ENCODE measurements at places on chromosomes 5 and 9.

DNA sequence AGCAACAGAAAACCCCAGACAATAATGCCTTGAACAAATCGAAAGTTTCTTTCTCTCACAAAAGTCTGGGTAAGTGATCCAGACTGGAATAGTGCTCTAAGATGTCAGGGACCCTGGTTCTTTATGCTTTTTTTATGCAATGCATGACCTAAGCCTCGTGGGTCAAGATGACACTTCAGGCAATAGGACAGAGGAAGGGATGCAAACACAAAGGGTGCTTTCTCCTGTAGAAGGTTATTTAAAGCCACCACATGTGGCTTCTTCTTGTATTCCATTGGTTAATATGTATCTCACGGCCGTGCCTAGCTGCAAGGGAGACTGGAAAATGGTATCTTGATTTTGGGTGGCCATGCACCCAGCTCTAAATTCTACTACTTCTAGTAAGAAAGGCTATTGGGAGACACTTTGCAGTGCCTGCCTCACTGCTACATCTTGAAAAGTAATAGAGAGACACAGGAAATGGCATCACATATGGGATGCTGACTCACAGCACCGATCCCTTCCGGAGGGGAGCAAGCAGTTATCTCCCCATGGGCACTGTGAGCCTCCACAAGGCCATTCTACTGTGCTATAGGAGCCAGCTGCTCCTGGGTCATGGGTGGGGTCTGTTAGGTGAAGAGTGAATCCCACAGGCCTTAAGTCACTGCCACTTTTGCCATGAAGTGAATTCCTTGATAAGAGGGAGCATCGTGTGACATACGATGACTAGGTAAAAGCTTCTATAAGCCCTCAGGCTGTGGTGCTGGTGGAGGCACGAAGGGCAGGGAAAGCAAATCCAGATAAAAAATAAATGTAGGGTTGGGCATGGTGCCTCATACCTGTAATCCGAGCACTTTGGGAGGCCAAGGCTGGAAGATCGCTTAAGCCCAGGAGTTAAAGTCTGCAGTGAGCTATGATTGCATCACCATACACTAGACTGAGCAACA is 32.5 kb upstream of the RAB14 start:
- H3K27ac ChIP-seq: no peak overlapping the region
- no peaks in the 10 kb centered on the region for H3K27me3 ChIP-seq

GRCh38 chr9:133534346-133535291 is at the start of gene ADAMTSL2:
Gene ADAMTSL2 (plus strand): TSS chr9:133534704. CDS start chr9:133536713, 2,009 bp downstream.
- peaks cover 7% of the 10 kb centered on the region for H3K27me3 ChIP-seq
- no peak for DNase-seq
- H3K4me1 ChIP-seq: peaks cover 70% of the 10 kb centered on the region
- H3K36me3 ChIP-seq: peaks cover 12% of the 10 kb centered on the region
- H3K27ac ChIP-seq: no peak within 1 kb of the TSS
- peak within 1 kb of the TSS; percentile 29 for H3K4me3 ChIP-seq

GRCh38 chr5:121797681-121798518 is 53.8 kb upstream of the FTMT start:
- H3K4me3 ChIP-seq: no peak overlapping the region
- H3K36me3 ChIP-seq: no peaks in the 10 kb centered on the region

DNA sequence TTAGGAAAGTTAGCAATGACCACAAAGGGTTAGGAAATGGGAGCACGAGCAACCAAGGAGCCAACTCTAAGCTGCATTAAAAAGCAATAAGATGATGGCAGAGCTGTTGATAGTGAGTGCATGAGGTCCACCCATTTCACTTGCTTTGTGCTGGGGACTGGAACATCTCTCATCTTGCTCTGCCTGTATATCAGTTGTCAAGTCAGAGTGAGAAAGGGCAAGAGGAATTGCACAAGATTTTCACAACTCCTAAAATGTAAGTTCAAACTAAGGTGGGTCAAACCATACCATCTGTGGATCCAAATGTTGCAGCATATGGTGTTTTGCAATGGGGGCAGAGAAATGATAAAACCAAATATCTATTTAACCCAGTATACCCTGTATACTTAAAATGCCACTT is 2.8 kb upstream of the ESM1 start:
- no peaks in the 10 kb centered on the region for H3K27me3 ChIP-seq
- no peaks in the 10 kb centered on the region for H3K4me1 ChIP-seq
- H3K27ac ChIP-seq: no peak overlapping the region
- DNase-seq: no peak

DNA sequence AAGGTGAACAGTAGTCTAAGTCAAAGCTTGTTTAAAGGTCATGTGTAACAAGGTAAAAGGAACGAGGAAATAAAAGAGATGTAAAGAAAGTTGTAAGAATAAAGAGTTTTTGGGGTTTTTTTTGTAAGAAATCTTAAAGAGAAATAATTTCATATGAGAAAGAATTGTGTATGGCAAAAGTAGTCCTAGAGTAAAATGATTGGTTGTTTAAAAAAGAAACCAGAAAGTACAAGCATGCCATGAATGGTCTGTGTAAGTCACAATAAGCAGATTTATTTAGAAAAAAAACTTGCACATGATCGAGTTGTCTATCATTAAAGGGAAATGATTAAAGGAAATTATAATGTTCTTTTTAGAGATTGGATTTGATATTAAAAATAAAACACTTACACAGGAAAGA is 172.6 kb upstream of the TUSC1 start:
- H3K27ac ChIP-seq: no peak overlapping the region
- H3K4me1 ChIP-seq: no peaks in the 10 kb centered on the region
- H3K36me3 ChIP-seq: no peaks in the 10 kb centered on the region

- no peak for DNase-seq
- H3K27ac ChIP-seq: no peak overlapping the region
- no peaks in the 10 kb centered on the region for H3K27me3 ChIP-seq
- peaks cover 7% of the 10 kb centered on the region for H3K4me1 ChIP-seq
- no peak overlapping the region for H3K4me3 ChIP-seq
- no peaks in the 10 kb centered on the region for H3K36me3 ChIP-seq
Observed at GRCh38 chr9:95409650-95410426, 92.3 kb upstream of the FANCC start.

- peaks cover 46% of the 10 kb centered on the region for H3K4me1 ChIP-seq
- no peak overlapping the region for H3K4me3 ChIP-seq
- no peaks in the 10 kb centered on the region for H3K27me3 ChIP-seq
Observed at GRCh38 chr9:134736791-134737497, 95.3 kb downstream of the COL5A1 start.

DNA sequence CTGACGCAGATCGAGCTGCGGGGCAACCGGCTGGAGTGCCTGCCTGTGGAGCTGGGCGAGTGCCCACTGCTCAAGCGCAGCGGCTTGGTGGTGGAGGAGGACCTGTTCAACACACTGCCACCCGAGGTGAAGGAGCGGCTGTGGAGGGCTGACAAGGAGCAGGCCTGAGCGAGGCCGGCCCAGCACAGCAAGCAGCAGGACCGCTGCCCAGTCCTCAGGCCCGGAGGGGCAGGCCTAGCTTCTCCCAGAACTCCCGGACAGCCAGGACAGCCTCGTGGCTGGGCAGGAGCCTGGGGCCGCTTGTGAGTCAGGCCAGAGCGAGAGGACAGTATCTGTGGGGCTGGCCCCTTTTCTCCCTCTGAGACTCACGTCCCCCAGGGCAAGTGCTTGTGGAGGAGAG is 4.6 kb upstream of the PHYHD1 start:
- no peak overlapping the region for H3K27ac ChIP-seq
- H3K4me3 ChIP-seq: no peak overlapping the region
- no peaks in the 10 kb centered on the region for H3K27me3 ChIP-seq

DNA sequence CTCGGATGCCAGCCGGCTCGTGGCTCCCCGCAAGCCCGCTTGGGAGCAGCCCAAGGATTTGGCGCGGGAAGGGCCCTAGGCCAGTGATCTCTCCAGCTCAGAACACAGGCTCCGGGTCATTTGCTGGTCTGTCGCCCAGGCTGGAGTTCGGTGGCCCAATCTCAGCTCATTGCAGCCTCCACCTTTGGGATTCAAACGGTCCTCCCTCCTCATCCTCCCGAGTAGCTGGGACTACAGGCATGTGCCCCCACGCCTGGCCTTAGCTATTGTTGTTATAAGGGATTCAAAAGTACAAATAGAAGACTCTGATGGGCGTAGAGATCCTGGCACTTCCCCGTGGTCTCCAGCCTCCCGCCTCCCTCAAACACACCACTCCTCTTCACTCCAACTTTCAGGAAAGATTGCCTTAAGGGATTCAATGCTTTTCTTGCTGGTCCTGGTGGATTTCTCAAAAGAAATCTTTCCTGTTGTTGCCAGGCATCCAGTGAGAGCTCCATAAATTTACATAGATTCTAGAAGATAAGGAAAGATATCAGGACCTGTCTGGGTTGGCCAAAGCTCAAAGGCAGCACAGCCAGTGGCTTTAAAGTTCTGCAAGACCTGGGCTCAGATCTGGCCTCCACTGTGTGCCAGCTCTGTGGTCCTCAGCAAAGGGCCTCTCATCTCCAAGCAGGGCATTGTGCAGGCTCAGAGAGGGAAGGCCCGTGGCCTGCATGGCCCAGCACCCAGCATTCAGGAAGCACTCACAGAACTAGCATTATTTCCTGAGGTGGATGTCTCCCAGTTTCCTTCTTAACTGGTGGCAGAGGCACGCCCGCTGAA is 1.0 kb downstream of the AIF1L start:
- H3K36me3 ChIP-seq: peaks cover 10% of the 10 kb centered on the region
- peaks cover 14% of the 10 kb centered on the region for H3K27me3 ChIP-seq
- DNase-seq: peak; percentile 49
- peak overlapping the region; percentile 66 for H3K4me3 ChIP-seq
- peak overlapping the region; percentile 64 for H3K27ac ChIP-seq

Measured in spinal cord (tissue), 10 donors.